ENCODE measurements at places on chromosomes 5 and 9. TPM values are rescaled to one million over a fixed set of nuclear protein-coding genes. Genes with fewer than 3 reads are reported as not detected.

DNA sequence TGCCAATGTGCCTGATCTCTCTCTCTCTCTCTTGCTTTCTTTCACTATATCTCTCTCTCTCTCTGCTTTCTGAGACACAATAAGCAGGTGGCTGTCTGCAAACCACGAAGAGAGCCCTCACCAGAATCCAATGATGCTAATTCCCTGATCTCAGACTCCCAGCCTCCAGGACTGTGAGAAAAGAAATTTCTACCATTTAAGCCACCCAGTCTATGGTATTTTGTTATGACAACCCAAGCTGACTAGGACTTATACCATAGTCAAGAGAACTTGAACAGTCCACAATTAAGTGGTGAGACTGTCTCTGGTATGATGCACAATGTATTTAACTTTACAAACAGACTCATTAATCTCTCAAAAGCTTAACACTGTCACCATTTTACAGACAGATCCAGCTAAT, 67.0 kb downstream of the NFIB start:
- DNase-seq = no peak

The GRIA1 gene
- total RNA-seq = not detected

The PCDHGA6 gene
- total RNA-seq = 0.05 TPM

GRCh38 chr9:113538701-113539430, 75.3 kb downstream of the RGS3 start:
- no peak for DNase-seq

The COL23A1 gene
- total RNA-seq = not detected

DNA sequence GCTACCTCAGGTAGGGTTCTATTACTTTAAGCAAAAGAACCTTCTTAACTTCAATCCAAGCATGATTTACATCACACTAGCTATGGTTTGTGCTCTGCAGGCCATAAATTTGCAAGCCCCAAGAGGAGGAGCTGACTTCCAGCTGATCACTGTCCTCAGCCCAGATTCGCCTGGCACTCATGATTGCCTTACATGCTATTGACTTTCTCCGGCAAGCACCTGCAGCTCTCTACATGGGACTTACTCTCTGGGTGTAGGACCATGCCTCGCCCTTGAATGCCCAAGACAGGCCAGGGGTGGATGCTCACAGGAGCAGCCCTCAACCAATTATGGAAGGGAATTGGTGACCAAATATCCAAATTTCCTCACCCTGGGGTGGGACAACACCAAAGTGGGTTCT, 99.8 kb downstream of the ESM1 start:
- DNase-seq = no peak

- no peak for DNase-seq
Observed at GRCh38 chr5:137304226-137304874, 194.8 kb downstream of the SPOCK1 start.

- no peak for DNase-seq
Observed at GRCh38 chr5:107849118-107849517, 178.4 kb upstream of the EFNA5 start.

GRCh38 chr5:45533663-45534062, 162.5 kb downstream of the HCN1 start:
- no peak for DNase-seq

GRCh38 chr5:78586251-78586650, 62.3 kb downstream of the LHFPL2 start:
- peak; percentile 13 for DNase-seq

DNA sequence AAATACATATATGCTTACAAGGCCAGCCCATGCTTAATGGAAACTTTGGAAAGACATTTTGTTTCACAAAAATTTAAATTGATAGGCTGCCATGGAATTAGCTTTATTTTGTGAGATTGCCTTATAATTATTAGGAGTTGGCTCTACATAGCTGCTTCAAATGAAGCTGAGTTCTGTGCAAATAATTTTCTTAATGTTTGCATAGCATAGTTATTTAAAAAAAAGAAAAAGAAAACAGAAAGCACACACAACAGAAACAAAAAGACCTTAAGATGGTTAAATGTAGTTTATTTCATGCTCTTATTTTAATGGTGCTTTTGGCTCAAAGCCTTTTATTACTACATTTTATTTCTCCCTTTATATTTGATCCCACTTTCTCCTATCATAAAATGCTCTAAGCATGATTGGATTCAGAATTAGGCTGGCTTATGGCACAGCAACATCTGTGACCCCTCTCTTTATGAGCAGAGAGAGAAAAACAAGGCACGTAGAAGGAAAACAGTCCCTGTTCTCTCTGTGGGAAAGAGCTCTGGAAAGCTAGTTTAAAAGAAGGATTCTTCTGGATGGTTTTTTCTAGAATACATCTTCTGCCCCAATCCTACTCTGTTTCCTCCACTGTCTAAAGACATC, 530.5 kb downstream of the NTRK2 start:
- DNase-seq = no peak

DNA sequence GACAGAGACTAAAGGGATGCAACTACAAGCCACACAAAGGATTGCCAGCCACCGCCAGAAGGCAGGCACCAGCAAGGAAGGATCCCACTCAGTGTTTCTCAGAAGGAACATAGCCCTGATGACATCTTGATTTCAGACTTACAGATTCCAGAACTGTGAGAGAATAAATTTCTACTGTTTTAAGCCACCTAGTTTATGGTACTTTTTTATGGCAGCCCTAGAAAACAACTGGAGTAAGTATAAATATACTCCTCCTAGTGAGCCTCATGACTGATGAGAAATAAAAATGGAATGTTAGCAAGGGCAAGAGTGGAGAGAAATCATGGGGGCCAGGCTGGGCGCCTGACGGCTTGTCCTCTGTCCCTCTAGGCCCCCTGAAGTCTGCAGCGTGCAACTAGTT, 307.3 kb downstream of the PIK3R1 start:
- no peak for DNase-seq

The PAPPA gene
- total RNA-seq = not detected

DNA sequence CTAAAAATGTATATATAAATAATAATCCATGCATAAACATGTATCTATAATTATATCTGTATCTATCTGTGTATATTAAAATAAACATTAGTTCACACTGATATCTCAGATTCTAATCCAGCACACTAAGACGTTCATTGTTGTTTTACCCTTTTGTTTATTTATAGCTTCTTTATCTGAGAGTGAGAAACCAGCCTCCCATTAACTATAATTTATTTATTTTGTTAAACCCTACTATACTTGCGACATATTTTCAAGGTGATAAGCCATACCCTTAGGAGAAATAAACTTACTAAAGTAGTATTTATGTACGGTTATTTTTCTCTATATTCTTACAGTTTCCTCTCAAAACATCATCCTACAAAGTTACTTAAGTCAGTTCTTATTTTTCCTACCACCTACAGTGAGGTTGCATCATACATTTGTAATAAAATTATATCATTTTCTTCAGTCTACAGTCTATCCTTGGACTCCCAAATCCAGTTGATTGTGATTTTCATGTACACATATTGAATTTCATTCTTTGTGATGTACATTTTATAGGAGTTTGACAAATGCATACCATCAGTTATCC, 726.4 kb upstream of the FAM174A start:
- no peak for DNase-seq

- no peak for DNase-seq
Observed at GRCh38 chr5:60437308-60437707, 262.7 kb downstream of the DEPDC1B start.

The FOXD4 gene
- total RNA-seq = 0.16 TPM

The GHR gene
- total RNA-seq = not detected

DNA sequence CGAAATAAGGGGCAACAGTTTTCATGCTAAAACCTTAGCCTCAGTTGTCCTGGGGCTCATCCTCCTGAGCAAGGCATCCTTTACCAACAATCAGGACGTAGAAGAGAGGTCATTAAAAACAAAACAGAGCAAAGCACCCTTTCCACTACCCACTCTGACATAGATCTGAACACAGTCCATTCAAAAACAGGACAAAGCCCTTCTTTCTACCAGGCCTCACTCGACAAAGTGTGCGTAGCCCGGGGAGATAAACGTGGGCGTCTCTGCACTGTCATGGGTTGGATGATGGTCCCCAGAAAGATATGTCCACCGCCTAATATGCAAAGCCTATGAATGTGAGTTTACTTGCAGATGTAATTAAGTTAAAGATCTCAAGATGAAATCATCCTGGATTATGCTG, 60.6 kb upstream of the TAS2R1 start:
- DNase-seq = no peak

DNA sequence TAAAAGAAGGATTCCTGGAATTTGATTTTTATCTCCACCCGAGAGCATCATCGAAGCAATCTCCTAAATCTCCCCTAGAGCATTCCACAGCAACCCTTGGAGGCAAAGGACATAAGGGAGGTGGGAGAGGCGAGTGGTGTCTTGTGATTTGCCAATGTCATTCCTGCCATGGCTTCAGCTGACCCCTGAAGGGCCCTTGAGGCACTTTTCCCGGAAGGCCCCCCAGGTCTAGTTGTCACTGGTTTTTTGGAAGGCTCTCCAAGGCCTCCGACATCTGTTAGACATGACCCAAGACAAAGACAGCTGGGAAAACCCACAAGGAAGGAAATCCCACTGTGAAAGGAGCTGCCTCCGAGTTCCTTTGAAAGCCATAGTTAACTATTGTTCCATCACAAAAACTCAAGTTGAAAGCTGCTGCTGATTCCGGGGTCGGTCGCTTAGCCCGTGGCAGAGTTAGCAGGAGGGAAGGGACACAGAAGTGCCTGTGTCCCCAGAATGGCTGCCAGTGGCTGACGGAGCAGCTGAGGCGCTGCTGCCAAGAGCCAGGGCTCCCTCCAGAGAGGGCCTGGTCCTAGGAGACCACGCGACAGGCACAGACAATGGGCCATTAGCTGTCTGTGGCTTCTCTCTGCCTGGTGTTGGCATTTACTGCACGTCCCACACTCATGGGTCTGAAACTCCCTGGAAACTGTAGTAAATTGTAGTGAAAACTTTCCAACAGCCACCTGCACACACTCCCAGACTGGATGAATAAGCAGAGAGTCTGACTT, 24.4 kb upstream of the TRIO start:
- DNase-seq = no peak

GRCh38 chr5:2267991-2268390, 385.3 kb upstream of the IRX4 start:
- no peak for DNase-seq

DNA sequence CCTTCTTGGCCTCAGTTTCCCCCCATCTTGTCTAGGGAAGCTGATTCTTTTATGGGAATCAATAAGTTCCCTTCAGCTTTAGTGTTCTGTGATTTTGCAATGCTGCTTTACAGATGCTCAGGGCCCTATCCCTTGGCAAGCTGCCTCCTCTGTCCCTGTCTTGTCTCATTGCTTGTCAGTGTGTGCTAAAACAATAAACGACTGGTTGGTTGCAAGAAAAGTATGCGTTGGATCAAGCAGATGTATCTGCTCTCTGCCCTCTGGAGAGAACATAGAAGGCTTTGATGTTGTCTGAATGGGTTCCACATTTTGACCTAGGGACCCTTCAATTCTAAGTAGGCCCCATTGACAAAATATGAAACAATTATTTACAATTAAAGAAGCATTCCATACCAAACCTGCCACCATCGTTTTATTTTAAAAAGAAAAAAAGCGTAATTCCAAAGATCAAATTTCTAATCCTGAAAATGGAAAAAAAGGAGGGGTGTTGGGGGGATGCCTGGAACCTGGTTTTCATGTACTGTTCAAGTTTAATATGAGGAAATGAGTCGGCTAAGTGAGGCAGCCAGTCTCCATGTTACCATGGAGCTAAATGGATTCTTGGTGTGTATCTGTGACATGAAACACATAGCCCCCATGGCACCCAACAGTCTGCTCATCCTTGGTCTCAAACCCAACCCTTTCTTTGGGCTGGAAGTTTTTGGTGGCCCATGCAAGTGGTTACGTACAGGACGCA, 31.2 kb upstream of the TARS1 start:
- DNase-seq = no peak

DNA sequence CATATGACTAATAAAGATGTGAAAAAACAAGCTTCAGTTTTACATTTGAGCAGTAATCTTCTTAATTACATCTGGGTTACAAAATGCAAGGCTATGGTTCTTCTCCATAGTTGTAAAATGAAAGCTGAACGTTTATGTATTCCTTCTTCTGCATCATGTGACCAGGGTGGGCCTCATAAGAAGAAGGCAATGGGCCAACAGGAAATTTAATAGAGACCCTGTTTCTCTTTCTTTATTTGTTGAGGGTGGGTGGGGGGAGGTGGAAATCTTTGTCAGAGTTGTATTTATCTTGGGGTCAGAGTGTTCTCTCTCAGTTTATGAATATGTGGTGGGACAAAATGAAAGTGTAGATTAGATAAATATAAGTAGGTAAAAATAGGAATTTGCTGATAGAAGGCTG, 418.8 kb downstream of the TLE4 start:
- DNase-seq = no peak

DNA sequence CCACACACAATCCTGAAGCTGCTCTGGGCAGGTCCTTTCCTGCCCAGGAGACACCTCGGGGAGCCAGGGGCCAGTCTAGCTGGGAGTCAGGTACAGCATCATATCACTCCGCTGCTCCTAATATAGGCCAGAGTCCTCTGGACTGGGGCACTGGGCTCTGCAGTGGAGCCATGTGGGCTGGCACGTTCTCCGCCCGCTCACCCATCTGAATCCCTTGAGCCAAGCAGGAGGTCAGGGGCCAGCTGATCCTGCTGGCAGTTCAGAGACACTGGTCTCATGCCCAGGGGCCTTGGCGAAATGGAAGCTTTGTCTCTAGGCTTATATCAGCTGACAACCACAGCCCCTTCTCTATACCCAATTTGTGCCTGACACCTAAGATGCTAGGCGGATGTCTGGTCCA, 9.3 kb upstream of the CORO2A start:
- no peak for DNase-seq

- DNase-seq = no peak
Observed at GRCh38 chr9:13387734-13388067, 108.2 kb upstream of the MPDZ start.

The S100Z gene
- 1.3 TPM for total RNA-seq
